ENCODE measurements at places on chromosomes 13 and 19.

DNA sequence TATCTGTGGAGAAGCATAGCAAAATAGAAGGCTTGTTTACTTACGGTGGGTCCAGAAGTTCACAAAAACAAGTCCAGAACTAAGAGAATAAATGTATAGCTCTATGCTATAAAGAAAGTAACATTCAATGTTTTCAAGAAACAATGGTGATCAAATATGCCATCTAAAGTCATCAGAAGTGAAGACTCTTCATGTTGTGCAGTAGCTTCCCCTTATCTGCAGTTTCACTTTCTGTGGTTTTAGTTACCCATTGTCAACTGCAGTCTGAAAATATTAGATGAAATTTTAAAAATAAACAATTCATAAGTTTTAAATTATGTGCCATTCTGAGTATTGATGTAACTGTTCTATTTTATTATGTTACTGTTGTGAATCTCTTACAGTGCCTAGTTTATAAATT lies 72.5 kb downstream of the EDNRB start:
- DNase-seq = no peak

- DNase-seq = no peak
Measured at GRCh38 chr13:98521461-98522247, 55.3 kb downstream of the STK24 start.

- no peak for DNase-seq
Measured at GRCh38 chr19:5075597-5075996, 106.7 kb downstream of the KDM4B start.

GRCh38 chr13:42068886-42069285 lies 20.4 kb downstream of the DGKH start:
- DNase-seq = no peak

GRCh38 chr19:49844138-49845095 lies 6.5 kb upstream of the PTOV1 start:
- no peak for DNase-seq

GRCh38 chr19:6343462-6343861 lies 10.1 kb upstream of the ACER1 start:
- no peak for DNase-seq

DNA sequence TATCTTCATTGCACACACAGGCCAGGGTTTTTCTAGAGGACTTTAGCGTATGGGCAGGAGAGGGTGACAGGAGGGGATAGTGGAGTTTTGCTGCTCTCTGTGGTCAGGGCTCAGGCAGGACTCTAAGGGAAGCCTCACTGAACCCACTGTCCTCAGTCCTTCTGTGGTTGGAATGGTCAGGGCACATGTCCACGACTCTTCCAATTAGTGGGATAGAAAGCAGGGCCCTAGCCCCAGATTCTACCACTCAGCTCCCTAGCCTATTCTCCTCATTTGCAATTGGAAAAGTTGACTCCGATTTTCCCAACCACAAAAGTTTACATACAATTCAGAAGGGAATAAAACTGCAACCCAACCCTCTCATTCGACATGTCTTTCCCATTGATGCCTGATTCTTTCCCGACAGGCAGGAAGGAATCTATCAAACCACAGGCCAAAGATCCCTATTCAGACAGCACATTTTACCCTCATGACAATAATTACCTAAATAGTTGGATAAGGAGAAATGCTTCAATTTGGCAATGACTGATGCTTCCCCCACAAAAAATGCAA lies 38.2 kb downstream of the TGDS start:
- DNase-seq = no peak

DNA sequence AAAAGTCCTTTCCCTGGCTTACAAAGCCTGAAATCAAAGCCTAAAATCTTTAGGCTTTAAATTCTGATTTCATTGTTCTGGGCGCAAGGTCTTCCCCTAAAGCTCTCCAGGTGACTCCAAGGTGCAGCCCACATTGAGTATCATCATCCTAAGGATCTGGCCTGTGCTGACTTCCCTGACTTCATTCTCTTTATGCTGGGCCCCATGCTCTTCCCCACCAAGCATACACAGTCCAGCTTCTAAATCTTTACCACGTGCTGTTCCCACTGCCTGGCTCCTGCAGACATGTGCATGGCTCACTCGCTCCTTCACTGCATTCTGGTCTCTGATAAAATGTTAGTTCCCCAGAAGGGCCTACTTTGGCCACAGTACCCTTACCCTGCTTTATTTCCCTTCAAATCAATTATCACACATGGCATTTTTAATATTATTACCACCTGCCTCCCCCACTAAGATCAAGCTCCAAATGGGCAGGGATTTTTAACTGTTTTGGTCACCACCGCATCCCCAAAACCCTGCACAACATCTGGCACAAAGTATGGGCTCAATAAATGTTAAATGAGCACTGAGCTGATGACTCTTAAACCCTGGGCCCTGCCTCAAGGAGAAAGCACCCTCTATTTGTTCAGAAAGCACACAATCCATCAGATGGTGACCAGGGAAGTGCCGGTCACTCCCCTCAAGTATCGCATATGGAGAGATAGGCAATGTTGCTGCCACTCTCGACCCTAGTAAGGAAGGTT lies 3.3 kb downstream of the FBL start:
- DNase-seq = no peak

DNA sequence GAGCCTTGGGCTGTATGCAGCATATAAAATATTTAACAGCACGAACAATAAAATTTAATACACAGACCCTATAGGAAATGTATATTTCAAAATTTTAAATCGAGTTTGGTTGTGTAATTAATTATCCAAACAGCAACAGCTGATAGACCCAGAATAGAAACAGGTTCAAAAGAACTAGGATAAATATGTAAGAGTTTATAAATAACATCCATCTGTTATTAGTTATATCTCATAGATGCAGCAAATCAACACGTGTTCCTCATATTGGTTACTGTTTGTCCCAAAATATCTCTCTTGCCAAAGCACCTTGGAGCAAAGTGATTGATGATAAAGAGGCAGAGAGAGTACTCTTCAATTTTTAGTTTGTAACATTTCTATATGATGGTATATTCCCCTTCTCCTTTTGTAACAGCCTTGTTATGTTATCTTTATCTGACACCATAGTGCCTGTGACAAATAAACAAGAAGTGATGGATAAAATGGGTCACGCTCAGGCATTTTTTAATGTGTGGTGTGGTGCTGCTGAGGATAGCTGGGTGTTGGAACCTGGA lies 260.6 kb upstream of the NBEA start:
- DNase-seq = no peak

GRCh38 chr13:33721724-33722123 lies 96.2 kb upstream of the RFC3 start:
- DNase-seq = no peak

GRCh38 chr13:20191311-20192157 lies 1.2 kb downstream of the GJB2 start:
- no peak for DNase-seq

GRCh38 chr19:16185768-16186123 lies 536 bp downstream of the FAM32A start:
- peak; percentile 65 for DNase-seq

GRCh38 chr13:21435687-21436151 lies 23.4 kb downstream of the ZDHHC20 start:
- DNase-seq = no peak

DNA sequence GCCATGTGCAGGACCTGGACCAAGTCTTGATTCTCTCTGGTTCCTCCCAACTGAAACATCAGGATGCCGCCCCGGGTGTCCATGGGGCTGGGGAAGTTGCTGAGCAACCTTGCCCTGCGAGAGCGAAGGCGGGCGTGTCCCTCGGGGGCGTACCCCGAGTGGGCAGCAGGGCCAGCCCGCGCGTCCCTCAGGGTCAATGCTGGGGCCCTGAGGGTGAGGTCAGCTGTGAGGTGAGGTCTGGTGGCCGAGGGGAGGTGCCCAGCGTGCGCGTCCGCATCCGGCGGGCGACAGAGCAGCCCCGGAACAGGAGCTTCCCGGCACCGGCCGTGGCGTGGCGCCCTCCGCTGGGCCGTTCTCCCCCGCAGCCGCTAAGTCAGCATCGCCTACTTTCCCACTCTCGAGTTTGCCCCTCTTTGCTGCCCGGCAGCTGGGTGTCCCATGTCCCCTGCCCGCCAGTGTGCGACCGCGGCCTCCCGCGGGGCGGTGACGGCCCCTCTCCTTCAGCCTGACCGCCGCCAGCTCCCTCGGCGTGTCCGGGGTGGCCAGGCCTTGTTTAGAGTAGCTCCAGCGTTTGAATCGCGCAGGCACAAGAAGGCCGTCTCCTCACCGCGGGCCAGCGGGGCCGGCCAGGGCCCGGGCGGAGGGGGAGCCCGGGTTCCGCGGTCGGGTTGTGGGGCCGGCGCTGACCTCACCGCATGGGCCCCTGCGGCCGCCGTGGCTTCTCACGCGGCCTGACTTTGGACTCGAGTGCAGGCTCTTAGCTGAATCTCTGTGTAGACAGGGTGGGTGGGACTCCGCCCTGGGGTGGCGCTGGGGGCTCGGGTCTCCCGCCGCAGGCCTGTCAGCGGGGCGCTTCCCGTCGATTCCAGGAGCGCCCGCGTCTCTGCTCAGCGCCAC lies 33.0 kb downstream of the GJA3 start:
- DNase-seq = no peak

- DNase-seq = no peak
Measured at GRCh38 chr13:32548837-32549236, 10.2 kb upstream of the N4BP2L2 start.

GRCh38 chr13:52454459-52454819 lies 839 bp upstream of the CKAP2 start:
- peak; percentile 60 for DNase-seq

DNA sequence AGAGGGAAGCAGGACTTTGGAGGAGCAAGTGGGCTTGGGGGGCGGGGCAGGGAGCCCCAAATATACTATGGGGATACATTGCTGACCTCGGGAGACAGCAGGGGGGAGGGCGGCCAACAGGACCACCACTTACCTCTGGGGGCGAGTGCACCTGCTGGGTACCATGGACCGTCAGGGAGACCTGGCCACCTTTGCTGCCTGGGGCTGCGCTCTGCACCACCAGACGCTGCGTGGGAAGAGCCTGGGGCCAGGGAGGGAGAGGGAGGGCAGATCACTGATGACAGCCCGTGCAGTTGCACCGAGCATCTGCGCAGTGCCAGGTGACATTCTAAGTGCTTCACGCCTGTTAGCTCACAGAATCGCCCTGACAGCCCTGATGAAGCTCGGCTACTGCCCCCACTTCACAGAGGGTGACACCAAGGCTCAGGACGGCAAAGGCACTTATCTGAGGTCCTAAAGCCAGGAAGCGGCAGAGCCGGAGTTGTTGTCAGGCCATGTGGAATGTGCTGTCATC lies 24.1 kb downstream of the RFX1 start:
- no peak for DNase-seq

DNA sequence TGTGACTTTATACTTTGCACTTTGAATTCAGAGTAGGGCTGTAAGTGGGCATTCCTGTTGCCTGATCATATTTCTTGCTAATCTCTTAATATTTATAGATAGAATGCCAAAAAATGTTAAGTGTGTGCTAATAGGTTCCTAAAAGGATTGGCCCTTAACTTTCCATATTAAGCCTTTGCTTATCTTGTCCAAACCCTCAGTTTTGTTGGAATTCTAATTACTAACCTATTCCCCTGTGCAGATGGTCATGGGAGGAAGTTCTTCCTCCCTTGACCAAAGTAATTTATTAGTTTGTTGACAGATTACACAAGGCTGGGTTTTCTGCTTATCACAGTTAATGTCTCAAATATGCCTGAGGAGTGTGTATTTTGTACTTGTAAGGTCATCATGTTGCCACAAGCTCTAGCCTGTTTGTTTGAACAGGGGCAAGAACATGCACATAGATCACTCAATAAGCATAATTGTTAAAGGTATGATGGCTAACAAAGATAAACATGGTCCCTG lies 541.1 kb upstream of the SPRY2 start:
- DNase-seq = peak; percentile 23

- DNase-seq = no peak
Measured at GRCh38 chr13:70789751-70790150, 681.5 kb upstream of the KLHL1 start.

GRCh38 chr13:50241479-50241878 lies 226.2 kb downstream of the KCNRG start:
- DNase-seq = no peak

GRCh38 chr19:35248310-35249145 lies at the start of gene LSR:
Gene LSR, plus strand, starts transcription at chr19:35249002. Its CDS starts 21 bp downstream, at chr19:35249023.
- peak; percentile 98 for DNase-seq

GRCh38 chr13:36450534-36450933 lies 18.2 kb downstream of the CCNA1 start:
- no peak for DNase-seq

DNA sequence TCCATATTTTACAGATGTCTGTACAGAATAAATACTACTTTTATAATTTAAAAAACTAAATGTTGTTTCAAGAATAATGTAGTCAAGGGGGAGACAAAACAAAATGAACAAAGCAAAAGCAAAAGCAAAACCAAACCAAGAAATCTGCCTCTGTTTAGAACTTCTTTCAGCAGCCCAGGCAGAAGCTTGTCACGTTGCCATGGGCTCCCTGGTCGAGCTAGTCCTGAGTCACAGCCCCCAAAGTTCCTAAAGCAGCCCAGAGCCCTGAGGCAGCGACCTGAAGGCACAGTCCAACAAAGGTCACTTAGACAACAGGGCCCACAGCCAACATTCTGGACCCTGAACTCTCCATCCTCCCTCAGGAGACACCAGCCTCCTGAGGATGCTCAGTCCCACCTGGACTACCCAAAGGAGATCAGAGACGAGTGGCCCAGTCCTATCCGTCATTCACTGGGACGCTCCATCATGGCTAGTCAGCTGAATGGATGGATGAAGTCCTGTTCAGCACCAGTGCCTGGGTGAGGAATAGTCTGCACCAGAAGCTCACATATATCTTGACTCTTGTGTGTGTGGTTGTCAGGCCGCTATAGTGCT lies 41.7 kb downstream of the SIAH3 start:
- no peak for DNase-seq

- DNase-seq = no peak
Measured at GRCh38 chr13:80555796-80556678, 215.1 kb upstream of the SPRY2 start.

GRCh38 chr19:33497131-33497777 lies 24.3 kb downstream of the PEPD start:
- DNase-seq = no peak

DNA sequence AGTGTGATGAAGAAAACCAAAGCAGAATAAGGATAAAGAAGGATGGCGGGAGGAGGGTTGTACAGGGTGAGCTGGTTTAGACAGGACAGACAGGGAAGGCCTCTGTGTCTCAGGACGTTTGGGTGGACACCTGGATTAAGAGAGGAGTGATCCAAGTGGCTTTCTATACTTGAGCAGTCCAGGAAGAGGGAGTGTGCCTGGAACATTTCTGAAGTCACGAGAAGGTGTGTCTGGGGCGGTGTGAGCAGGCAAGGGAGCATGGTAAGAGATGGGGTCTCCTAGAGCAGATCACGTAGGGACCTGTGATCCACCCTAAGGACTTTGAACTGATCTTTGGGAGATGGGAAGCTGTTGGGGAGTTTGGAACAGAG lies 15.4 kb upstream of the STK24 start:
- no peak for DNase-seq

- no peak for DNase-seq
Measured at GRCh38 chr13:108120856-108121255, 94.5 kb downstream of the LIG4 start.

DNA sequence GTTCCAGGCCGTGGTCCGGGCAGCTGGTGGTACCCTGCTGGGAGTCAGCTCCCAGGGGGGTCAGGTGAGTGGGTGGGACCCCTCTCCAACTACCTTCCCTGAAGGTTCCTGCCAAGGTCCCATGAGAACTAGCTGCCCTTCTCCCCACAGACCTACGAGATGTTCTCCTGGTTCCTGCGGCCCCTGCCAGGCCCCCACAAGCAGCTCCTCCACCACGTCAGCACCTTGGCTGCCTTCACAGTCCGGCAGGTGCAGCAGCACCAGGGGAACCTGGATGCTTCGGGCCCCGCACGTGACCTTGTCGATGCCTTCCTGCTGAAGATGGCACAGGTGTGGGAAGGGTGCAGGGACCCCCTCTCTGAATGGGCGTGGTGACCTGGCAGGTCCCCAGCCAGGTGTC lies 5.5 kb downstream of the CYP2S1 start:
- no peak for DNase-seq
